ENCODE measurements at places on chromosomes 1 and 21.
A peak's percentile ranks its signal among the peaks of the same experiment; 100 is the strongest.

- no peak for DNase-seq
Measured at GRCh38 chr1:110770832-110771231, 96.1 kb upstream of the KCNA3 start.

GRCh38 chr1:208127792-208128529, 116.2 kb downstream of the PLXNA2 start:
- no peak for DNase-seq

DNA sequence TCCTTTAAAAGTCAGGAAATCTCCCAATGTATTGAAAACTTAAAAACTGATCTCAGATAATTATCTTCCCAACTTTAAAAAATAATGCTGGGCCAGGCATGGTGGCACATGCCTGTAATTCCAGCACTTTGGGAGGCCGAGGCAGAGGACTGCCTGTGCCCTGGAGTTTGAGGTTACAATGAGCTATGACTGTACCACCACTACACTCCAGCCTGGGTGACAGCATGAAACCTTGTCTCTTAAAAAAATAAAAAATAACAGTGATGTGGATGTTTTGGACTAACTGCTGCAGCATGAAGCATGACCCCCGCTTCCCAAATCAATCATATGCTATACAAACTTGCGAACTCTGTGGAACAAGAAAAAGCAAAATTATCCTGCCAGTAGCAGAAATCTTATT, 186.3 kb downstream of the RERE start:
- no peak for DNase-seq

DNA sequence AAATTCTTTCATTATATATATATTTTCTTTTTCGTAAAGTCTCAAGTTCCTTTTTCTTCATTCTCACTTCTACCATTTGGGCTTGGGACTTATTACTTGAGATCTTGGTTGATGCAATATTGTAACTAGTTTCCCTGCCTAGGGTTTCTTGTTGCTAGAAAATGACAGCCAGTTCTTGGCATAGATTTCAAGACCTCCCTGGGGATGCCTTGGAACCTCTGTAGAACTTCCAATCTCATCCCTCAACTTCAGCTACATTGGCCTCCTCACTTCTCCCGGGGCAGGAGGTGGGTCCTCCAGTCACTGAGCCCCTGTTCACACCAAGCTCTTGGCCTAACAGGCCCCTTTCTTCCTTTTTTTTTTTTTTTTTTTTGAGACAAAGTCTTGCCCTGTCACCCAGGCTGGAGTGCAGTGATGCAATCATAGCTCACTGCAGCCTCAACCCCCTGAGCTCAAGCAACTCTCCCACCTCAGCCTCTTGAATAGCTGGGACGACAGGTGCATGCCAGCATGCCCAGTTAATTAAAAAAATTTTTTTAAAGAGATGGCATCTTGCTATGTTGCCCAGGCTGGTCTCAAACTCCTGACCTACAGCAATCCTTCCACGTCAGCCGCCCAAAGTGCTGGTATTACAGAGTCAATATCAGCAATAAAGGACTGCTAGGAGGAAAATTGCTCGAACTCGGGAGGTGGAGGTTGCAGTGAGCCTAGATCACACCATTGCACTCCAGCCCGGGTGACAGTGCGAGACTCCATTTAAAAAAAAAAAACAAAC, 33.1 kb downstream of the MAP3K7CL start:
- no peak for DNase-seq

DNA sequence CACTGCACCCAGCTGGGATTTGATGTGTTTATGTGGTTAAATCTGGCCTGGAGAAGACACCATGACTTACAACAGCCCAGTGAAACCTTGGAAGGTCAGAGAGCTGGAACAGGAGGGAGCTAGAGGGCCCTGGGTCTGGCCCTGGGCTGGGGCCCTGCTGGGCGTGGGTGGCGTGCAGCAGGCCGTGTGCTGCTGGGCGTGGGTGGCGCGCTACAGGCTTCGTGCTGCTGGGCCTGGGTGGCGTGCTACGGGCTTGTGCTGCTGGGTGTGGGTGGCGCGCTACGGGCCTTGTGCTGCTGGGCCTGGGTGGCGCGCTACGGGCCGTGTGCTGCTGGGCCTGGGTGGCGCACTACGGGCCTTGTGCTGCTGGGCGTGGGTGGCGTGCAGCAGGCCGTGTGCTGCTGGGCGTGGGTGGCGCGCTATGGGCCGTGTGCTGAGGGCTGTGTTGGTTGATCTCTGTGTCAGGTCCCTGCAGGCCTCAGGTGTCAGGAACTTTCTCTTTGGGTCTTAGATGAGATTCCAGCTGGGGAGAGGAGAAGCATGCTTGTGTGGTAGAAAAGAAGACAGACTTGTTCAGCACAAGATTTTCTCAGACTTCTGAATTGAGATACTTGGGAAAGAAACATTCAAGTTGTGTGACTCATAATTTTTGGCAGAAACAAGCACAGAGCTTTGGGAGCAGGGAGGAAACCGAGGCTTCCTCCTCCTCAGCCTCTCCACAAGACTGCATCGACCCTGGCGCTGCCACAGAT, 66.0 kb downstream of the COL18A1 start:
- no peak for DNase-seq

DNA sequence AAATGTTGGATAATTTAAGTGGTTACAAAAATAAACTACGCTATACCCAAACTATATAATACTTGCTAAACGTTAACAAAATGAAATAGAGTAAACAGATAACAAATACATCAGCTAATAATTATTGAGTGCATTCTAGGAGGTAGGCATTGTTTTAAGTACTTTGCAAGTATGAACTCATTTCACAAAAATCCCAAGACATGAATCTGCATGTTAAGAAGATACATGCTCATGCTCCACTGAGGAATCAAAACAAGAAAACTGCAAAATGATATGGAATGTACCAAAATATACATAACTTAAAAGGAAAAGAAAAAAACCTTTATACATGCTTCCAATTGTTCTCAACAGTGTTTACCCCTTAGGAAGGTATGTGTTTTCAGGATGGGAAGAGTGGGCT, 2.5 kb downstream of the FRRS1 start:
- DNase-seq, result no peak

DNA sequence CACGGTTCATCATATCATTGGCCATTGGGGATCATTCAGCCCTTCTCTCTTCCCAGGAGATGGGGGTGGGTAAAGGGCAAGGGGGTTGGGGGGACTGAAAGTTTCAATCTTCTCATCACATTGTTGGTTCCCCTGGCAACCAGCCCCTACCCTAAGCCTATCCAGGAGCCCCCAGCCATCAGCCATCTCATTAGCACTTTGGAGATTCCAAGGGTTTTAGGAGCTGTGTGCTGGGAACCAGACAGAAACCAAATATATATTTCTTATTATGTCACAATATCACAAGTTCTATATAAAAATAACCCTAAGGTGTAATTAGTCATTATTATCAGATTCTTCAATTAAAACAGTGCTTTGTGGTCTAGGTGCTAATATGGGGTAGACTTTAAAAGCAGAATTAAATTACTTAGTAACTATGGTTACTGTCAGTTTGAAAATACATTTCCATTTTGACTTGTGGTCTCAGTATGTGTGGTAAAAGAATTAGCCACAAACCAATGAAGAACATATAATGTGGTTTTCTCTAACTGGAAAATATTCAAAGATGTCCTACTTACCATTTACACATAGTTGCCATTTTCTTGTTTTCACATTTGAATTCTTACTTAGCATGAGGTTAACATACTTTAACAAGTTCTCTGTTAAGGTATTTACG, 28.1 kb downstream of the IL23R start:
- DNase-seq, result no peak

- DNase-seq, result no peak
Measured at GRCh38 chr1:1187938-1188337, 14.3 kb downstream of the TTLL10 start.

DNA sequence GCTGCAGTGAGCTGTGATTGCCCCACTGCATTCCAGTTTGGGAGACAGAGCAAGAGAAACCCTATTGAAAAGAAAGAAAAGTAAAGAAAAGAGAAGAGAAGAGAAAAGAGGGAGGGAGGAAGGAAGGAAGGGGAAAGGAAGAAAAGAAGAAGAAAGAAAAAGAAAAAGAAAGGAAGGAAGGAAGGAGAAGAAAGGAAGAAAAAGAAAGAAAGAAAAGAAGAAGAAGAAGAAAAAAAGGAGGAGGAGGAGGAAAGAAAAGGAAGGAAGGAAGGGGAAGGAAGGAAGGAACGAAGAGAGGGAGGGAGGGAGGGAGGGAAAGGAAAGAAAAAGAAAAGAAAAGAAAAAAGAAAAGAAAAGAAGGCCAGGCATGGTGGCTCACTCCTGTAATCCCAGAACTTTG, 10.2 kb downstream of the SLC5A9 start:
- DNase-seq, result no peak

GRCh38 chr1:166902279-166902678, 26.2 kb upstream of the TADA1 start:
- DNase-seq, result no peak

DNA sequence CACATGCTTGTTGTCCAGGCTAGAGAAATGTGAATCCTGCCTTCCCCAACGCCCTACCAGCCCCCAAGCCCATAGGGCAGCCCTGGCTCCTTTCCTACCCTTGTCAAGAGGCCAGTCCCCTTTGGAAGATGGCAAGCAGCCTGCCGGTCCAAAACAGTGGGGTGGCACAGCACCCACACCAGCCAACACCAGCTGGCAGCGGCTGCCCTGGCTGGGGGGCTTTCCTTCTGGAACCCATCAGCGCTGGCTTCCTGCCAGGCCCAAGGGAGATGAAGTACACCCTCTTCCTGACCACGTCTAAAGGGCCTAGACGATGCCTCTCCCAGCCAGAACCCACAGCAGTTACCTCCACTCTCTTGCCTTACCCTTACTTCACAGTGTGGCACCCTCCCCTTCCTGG, 24.2 kb downstream of the KCNN3 start:
- DNase-seq, result no peak

DNA sequence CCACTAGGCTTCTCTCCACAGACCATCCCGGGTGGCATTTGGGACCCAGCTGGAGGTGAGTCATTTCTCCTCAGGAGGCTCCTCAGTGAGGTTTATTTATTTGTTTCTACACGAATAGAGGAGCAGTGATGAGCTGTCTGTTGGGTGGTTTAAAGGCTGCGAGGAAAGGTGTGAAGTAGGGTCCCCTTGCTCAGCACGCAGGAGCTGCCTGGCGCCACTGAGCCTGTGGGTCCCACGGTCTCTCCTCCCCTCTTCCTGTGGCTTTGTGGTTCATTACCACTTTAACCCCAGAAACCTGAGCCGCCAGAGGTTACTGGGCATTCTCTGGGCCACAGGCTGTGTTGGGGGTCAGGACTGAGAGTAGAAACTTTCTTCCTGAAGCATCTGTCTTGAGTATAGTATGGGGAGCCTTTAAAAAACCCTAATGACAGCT, 39.9 kb downstream of the IL6R start:
- peak; percentile 43 for DNase-seq

DNA sequence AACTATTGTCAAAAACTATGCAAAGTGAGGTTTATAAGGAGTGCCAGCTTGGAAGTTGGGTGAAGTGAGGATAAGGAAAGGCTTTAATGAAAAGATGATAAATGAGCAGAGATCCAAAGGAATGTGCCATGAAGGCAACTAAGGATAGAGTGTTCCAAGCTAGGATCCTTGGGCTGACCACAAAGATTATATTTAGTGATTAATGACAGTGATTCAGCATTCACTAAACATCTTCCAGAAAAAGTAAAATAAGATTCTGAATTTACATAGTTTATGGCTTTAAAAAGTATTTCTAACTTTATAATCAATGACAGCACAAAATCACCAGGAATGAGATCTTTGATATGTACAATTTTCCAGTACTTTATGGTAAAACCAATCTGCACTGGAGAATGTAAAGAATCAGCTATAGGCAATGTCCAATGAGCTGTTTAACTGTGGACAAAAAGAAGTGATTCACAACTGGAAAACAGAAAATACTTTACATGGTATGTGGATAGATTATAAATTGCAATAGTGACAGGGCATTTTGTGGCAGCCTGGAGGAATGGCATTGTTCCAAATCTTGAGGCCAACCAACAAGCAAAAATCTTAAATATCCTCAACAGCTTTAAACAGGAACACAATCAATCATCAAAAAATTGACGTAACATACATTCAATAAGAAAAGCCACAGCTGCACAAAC, 91.2 kb upstream of the KCTD3 start:
- DNase-seq, result no peak

GRCh38 chr1:57966751-57967406, 543.0 kb upstream of the DAB1 start:
- no peak for DNase-seq

- DNase-seq, result no peak
Measured at GRCh38 chr1:56507925-56508522, 71.3 kb downstream of the PLPP3 start.

DNA sequence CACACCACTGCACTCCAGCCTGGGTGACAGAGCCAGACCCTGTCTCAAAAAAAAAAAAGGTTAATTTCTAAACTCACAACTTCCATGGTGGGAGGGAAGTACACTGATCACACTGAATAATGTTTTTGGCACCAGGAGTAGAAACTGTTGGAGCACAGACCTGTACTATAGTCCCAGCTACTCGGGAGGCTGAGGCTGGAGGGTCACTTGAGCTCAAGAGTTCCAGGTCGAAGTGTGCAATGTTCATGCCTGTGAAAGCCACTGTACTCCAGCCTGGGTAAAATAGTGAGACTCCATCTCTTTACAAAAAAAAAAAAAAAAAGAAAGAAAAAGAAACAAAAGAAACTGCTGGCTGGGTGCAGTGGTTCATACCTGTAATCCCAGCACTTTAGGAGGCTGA, 35.3 kb downstream of the TMEM50B start:
- DNase-seq, result no peak

DNA sequence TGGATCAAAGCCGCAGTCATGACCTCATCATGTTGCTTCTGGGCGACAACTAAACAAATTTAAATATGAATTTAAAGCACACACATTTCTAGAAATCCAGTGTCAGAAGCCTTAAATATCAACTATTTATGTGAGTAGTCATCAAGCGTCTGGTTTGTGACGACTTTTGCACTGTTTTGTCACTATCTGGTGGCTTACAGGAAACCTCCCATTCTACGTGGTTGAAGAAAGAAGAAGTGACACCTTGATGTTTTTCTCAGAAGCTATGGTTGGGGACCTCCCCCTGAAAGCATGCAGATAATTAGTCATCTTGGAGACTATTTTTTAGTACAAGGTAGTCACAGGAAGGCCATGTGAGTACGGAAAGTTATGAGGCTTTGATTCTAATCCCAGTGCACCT, 58.5 kb downstream of the TENT5C start:
- peak; percentile 34 for DNase-seq

- DNase-seq, result no peak
Measured at GRCh38 chr1:221761354-221762002, 19.6 kb upstream of the DUSP10 start.

DNA sequence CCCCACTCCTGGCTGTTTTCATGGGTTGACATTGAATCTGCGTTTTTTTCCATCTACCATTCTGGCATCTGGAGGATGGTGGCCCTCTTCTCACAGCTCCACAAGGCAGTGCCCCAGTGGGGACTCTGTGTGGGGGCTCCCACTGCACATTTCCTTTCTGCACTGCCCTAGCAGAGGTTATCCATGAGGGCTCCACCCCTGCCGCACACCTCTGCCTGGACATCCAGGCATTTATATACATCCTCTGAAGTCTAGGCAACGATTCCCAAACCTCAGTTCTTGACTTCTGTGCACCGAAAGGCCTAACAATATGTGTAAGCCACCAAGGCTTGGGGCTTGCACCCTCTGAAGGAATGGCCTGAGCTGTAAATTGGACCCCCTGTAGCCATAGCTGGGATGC, 147.9 kb upstream of the FMN2 start:
- DNase-seq, result no peak

- no peak for DNase-seq
Measured at GRCh38 chr1:185137896-185138545, 18.7 kb downstream of the TRMT1L start.

GRCh38 chr1:17670587-17671313, 84.4 kb upstream of the ACTL8 start:
- no peak for DNase-seq

GRCh38 chr1:46027788-46028573, 104.4 kb downstream of the PIK3R3 start:
- DNase-seq, result no peak

- DNase-seq, result no peak
Measured at GRCh38 chr1:65495137-65495536, 74.7 kb downstream of the LEPR start.

Measured in stimulated activated CD8-positive, alpha-beta memory T cell treated with anti-CD3 and anti-CD28 coated beads, Interleukin-15, amount 100 ng/mL, for 48 hours (primary cell).